ENCODE measurements at places on chromosomes 6 and 20.

- no peak for DNase-seq
Measured at GRCh38 chr6:129494099-129494498, 215.9 kb downstream of the ARHGAP18 start.

DNA sequence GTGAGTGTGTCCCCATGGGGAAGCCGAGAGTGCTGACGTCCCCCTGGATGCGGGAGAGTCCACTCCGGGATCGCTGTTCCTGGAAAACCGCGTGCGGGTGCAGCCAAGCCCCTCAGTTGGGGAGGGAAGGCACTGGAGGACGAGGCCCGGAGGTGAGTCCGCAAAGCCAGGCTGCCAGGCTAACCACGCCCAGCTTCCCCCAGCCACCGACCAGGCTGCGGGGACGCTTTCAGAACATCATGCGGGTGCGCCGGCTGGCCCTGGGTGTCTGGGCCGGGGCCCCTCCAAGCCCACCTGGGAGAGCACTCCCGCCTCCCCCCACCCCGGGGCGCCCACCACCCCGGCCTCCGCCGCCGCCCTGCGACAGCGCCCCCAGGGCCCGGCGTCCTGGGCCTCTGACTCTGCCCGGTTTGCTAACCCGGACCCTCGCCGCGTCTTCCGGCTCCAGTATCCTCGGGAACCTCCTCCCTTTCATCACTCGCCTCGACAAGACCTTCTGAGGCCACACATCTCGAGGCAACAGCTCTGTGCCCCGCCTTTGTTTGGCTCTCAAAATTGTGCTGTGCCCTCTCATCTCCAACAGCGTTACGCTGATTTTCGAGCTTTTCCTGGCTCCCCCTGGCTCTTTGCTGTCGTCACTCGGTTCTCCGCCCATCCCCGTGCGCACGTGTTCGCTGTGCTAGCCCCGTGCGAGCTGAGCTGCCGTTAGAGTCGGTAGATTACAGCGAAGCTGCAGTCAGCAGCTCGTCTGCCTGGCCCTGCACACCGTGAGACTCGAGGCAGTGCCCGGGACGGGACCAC is 47.1 kb upstream of the ENTPD6 start:
- peak; percentile 54 for DNase-seq

DNA sequence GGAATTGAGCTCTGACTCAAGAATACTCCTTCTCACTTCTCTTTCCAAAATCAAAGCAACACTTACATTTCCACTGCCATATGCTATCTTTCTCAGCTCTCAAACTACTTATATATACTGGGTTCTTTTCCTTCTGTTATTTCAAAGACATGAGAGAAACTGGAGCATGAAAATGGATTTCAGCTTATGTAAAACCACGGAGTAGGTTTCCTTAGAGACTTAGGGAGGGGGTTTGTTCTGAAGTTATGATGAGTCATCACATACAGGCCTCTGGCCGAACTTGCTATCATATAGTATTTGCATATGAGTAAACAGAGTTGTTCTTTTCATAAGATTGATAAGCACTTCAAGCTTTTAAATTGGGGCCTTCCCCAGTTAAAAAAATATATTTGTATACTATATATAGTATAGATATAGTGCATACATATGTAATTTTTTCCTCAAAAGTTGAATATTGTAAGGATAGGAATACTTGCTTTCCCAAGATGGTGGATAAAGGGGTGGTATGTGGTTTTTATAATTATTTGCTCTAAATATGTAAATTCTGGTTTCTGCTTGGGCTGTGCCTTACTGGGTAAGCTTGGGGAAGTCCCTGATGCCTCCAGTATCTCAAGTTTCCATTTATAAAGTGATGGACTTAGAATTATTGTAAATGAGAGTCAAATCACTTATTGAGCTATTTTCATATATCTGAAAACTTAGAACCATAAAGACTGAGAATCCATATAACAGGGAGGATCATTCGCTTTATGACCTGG is 273.9 kb downstream of the RFPL4B start:
- no peak for DNase-seq

DNA sequence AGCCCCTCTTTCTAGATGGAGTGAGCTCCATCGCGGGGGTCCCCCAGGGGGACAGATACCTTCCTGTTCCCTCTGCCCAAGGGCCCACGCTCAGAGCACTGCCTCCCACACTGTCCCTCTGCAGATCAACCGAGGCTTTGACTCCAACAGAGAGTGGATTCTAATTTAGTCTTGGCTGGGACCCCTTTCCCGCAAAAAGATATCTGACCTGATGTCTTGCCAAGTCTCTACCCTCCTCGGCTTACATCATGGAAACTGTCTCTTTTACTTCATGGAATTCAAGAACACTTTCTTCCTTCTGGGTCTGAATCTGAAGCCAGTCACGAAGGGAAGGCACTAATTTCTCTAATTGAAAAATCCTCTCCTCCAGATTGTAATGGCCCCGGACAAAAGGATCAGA is 278.0 kb downstream of the BMP7 start:
- DNase-seq: no peak

DNA sequence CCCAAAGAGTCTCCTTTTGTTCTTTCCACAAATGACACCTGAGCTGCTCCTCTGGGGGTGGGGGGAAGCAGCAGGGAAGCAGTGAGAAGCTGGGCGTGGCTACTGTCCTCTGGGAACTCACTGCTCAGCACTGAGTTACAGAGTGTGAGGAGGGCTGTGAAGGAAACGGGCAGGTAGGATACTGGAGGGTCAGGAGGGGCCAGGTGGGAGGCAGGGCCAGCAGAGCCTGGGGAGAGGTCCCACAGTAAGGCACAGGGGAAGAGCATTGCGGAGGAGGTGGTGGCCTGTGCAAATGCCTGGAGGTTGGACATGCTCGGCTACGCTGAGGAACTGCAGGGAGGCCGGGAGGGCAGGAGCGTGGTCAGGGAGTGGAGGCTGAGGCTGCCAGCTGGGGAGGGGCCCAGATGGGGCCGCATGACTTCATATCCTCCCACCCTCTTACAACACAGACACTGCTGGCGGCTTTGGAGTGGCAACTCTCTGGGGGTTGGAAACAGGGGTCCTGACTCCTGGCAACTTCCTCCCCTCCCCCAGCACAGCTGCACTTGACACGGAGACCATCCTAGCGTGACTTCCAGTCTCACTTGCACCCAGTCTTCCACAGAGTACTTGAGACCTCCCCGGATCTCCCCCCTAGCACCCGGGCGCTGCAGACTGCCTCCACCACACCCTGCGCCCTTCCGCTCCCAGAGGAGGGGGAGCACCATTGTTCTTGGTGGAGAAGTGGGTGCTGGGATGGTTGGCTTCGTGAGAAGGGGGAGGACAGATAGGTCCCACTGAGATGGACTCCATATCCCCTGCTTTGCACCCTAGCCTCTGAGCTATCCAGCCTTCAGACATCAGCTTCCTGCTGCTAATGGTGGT is 34.2 kb downstream of the RBM38 start:
- DNase-seq: no peak

GRCh38 chr6:3037638-3038365 is 30.5 kb upstream of the RIPK1 start:
- DNase-seq: no peak

DNA sequence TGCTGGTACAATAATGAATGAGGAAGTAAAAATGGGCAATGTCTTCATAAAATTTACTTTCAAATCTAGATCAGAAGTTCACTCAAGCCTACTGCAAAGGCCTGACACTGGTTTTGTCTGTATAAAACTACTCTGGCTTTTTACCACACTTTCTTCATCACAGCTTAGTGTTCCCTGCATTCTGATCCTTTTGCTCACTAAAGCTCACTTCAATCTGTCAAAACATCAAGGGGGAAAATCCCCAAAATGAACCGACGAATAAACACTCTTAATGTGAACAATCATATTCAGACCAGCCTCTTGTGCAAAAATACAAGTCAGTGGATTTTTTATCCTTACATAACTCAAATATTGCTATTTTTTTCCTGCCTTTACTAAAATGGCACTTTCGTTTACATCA is 98.5 kb downstream of the PRDM1 start:
- DNase-seq: no peak

DNA sequence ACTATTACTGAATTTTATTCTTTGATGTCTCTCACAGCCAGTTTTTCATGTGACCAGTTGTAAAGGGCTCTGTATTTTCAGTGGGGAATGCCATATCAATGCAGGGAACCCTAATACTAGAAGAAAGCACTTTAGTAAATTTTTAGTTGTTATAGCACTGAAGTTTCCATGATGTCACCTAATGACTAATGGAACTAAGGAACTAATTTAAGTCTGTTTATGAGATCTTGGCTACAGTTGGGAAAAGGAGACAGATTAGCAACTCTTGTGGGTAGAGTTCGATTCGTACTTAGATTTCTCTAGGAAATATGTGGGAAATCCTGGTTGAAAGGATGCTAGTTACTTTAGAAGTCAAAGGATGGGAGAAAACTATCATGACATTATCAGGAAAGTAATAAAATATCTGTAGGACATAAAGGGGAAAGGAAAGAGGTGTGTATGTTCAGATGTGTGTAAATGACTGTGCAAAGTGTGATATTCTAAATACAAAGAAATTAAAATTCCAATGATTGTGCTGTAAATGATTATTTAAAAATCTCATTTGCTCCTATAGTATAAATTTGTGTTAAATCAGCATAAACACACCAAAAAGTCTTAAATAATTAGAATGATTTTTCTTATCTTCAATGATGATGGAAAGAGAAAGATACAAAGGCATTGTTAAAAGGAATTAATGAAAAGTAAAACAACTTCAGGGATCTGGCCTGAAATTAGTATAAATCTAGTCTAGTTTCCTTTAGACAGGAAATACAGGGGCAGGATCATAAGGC is 103.4 kb downstream of the LRRC1 start:
- no peak for DNase-seq

- no peak for DNase-seq
Measured at GRCh38 chr20:62285722-62286121, 17.1 kb upstream of the ADRM1 start.

- no peak for DNase-seq
Measured at GRCh38 chr20:39778431-39778830, 816.3 kb downstream of the DHX35 start.

DNA sequence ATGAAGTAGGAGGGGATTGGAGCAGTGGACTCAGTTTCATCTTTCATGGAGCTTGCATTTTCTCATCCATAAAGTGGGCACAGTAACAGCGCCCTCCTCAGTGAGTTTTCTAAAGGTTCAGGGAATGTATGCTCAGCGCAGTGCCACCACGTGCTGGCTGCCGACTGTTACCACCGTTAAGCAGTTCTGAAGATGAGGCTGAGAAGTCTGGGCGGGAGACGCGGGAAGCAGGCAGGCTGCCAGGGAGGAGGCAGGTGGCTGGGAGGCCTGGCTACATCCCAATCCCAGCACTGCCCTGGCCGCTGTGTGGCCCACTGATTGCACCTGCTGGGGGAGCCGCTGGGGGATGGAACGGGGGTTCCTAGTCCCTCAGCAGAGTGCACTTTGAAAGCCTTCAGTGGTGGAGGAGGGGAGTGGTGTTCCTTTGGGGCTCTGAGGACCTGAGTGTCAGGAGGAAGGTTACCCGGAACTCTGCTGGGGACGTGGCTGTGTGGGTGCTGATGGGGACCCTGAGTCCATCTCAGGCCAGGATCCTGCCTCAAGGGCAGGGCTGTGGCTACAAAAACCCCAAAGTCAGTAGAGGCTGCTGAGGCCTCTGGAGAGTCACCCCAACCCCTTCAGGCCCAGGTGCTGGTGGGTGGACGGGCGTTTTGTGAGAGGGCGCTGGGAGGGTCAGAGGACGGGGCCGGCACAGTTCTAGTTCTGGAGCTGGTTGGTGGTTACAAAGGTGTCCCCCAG is 28.0 kb upstream of the PHACTR3 start:
- DNase-seq: no peak

- DNase-seq: no peak
Measured at GRCh38 chr6:30893001-30893591, 8.8 kb downstream of the DDR1 start.

DNA sequence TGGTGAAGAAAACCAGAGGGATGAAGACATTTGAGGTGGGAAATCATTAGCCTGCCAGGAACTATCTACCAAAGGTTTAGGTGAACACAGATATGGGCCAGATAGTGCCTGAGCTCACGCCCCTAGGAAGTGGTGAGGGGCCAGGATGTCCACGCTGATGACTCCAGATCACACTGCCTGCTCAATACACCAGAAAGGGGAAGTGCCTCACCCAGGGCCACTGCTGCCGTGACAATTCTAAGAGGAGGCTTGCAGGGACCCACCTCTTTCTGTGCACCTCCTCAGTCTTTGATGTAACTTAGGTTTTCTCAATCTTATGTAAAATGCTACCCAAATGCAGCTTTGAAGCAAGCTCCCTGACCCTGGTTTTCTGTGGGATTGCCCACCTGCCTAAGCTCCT is 5.4 kb upstream of the RAB44 start:
- no peak for DNase-seq

- DNase-seq: no peak
Measured at GRCh38 chr6:91198588-91199255, 611.9 kb upstream of the MAP3K7 start.

GRCh38 chr6:109693111-109693510 is 2.0 kb downstream of the FIG4 start:
- DNase-seq: no peak

- no peak for DNase-seq
Measured at GRCh38 chr6:37538107-37538506, 38.4 kb upstream of the CCDC167 start.

GRCh38 chr6:138188278-138188941 is 26.7 kb downstream of the ARFGEF3 start:
- no peak for DNase-seq

Measured in activated CD4-positive, alpha-beta T cell treated with anti-CD3 and anti-CD28 coated beads, Interleukin-2, amount 50 U/mL, for 1 hour (primary cell).